T-helper 1 cell (primary cell): ENCODE measurements at places on chromosomes 6 and 20.

DNA sequence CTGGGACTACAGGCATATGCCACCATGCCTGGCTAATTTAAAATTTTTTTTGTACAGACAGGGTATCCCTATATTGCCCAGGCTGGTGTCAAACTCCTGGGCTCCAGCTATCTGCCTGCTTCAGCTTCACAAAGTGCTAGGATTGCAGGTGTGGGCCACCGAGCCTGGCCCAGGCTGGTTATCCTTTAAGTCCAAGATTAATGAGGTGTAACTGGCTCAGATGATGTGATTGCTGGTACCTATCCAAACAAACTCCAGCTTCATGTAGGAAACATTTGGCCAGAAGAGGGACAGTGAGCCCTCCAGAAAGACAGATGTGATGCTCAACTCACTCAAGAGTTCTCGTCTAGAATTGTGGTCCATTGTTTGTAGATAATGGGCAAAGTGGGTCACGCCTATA is 9.2 kb upstream of the ZNF318 start:
- DNase-seq, result no peak

DNA sequence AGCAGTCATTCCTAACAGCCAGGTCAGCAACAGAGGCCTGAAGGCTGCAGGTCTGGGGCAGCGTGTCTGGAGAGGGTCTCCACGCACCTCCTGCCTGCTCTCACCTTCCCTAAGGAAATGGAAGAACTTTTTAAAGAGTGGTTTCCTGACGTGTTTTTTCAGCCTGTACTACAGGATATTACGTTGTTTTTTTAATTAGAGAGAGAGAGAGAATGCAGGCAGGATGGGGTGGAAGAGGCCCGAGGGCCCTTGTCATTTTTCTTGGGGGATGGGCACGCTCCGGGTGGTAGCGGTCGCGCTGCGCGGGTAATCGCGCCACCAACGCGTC is 2.1 kb downstream of the DLL1 start:
- DNase-seq, result no peak

GRCh38 chr6:15473741-15474161 is 189.1 kb downstream of the DTNBP1 start:
- no peak for DNase-seq

GRCh38 chr20:36644706-36645095 is 1.3 kb downstream of the SLA2 start:
- no peak for DNase-seq

DNA sequence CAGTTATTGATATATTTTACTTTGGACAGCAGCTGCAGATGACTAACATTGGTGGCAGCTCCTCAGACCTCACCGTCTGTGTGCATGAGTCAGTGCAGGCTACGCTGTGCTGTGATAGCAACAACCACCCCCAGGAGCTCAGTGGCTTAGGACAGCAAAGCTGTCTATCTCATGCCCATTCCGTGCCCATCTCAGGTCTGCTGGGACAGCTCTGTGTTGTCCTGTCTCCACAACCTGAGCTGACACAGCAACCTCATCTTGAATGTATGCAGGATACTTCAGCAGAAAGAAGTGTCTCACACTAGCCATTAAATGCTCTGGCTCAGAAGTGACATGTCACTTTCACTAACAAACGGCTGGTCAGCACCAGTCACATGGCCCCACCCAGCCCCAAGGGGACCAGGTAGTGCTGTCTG is 47.7 kb downstream of the BANF2 start:
- DNase-seq, result no peak

DNA sequence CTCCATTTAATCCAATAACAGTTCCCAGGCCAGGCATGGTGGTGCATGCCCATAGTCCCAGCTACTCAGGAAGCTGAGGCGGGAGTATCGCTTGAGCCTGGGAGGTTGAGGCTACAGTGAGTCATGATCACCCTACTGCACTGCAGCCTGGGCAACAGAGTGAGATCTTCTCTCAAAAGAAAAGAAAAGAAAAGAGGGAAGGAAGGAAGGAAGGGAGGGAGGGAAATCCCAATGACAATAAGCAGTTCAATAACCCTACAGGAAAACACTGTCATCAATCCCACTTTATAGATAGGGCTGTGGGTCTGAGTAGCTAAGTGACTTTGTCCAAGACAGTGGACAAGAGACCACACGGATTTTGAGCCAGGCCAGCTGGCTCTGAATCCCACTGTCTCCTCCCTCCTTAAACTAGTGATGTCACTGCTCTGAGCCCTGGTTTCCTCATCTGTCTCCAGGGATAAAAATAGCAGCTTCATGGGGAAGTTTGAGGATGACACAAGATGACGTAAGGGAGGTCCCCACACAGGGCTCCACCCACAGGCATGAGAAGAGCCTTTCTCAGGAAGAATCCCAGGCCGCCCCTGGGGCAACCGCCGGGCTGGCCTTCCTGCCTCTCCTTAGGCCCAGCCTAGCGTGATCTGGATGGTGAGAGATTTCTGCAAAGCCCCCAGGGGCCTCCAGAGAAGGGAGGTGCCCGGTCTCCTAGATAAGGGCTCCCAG is 7.2 kb upstream of the TRIB3 start:
- DNase-seq, result no peak

GRCh38 chr20:50270569-50270968 is 79.9 kb downstream of the CEBPB start:
- no peak for DNase-seq

GRCh38 chr6:31737991-31738979 is 1.5 kb upstream of the MSH5 start:
- DNase-seq, result peak; percentile 62

DNA sequence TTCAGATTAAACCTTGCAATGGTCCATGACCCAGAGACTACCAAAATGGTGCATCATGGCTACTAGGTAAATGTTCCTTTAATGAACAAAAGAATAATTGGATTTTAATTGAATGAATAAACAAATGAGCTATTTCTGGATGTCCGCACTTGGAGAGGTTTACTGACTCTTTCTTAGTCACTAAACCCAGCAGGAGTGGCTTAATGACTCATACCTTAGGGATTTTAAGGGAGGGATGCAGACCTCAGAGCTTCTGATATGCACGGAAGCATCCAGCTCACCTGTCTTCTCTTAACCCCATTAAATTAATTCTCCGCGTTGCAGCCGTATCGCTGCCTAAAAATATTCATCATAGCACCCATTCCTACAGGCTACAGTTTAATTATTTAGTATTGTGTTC is 970.0 kb upstream of the SLC35B3 start:
- DNase-seq, result no peak

GRCh38 chr6:56093776-56094175 is 153.6 kb downstream of the COL21A1 start:
- no peak for DNase-seq

GRCh38 chr6:65646544-65646943 is 60.5 kb downstream of the EYS start:
- DNase-seq, result no peak

DNA sequence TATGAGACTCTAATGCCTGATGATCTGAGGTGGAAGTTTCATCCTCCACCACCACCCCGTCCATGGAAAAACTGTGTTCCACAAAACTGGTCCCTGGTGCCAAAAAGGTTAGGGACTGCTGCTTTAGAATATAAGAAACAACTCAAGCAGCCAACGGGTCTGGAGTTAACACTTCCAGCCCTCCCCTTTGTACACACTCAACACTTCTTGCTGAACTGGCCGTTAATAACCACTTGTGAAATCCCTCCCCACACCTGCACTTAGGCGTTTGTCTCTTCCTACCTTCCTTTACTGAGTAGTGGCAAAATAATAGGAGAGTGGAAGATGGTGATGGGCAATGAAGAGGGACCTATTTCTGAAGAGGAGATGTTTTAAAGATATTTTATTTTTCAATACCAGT is 10.5 kb downstream of the SAYSD1 start:
- no peak for DNase-seq

- DNase-seq, result no peak
These were observed 21.6 kb downstream of the EYA4 start for GRCh38 chr6:133262804-133263203.
